ENCODE measurements at places on chromosomes 16 and 17.

DNA sequence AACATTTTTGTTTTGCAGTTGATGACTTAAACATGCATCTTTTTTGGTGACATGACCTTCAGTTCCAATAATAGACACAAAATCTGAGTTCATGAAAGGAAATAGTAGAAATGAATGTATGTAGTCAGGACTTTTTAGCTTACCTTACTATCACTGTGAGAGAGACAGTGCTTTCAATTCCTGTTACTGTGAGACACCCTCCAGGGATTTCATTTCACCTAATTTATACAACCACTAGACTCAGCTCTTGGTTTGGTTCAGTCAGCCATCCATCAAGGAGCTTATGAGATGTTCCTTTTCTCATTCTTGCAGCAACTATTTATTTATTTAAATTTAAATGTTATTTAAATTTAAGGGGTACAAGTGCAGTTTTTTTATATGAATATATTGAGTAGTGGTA lies 77.9 kb downstream of the MAP2K4 start:
- peaks cover 8% of the 10 kb centered on the region for H3K4me1 ChIP-seq
- no peak overlapping the region for H3K4me3 ChIP-seq
- DNase-seq: peak; percentile 65
- no peaks in the 10 kb centered on the region for H3K27me3 ChIP-seq

DNA sequence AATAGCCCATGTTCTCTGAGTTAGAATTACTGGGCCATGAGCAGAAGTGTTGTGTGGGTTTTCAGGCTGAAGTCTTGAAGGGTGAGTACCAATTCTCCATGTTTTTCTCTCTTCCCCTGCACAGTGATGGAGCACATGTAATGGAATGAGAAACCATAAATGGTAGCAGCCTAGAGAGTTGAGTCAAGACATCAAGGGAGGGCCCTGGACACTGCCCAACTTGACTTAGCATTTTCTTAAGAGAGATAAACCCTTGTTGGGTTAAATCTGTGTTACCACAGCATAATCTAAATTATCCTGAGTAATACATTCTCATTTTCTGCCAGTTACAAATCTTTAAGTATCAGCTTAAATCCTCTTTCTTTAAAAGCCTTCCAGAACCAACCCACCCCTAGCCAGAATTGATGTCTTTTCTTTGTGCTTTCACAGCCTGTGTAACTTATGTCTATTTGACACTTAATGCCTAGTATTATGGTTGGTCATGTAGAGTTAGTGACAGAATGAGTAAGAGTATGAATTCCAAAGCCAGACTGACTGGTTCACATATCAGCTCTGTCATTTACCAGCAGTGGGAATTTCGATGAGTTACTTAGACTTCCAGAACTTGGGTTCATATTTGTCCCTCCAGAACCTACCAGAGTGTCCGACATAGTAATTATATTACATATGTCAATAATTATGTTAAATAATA lies 27.0 kb upstream of the RGS9 start:
- H3K27me3 ChIP-seq: no peaks in the 10 kb centered on the region
- no peak overlapping the region for H3K27ac ChIP-seq
- DNase-seq: no peak

DNA sequence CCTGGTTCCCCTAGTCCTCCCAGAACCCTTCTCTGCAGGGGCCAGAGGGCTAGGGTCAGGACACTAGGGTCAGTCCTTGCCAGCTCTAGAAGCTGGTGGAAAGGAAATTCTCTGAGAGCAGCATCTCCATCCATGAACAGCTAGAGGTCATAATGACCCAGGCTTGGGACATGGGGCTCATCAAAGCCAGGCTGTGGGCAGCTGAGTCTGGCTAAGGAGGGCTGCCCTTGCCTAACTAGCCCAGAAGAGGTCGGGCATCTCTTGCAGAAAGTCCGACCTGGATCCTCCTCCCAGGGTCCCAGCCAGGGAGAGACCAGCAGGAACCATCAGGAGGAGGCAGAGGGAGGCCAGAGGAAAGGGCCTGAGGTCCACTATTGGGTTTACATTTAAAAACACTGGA lies 4.3 kb downstream of the MPO start:
- no peak overlapping the region for H3K4me3 ChIP-seq
- H3K27me3 ChIP-seq: no peaks in the 10 kb centered on the region
- H3K4me1 ChIP-seq: no peaks in the 10 kb centered on the region
- H3K36me3 ChIP-seq: no peaks in the 10 kb centered on the region
- DNase-seq: no peak

- no peaks in the 10 kb centered on the region for H3K27me3 ChIP-seq
- H3K36me3 ChIP-seq: no peaks in the 10 kb centered on the region
- H3K27ac ChIP-seq: no peak overlapping the region
- no peak for DNase-seq
- peaks cover 48% of the 10 kb centered on the region for H3K4me1 ChIP-seq
These were observed 7.7 kb downstream of the AKAP1 start for GRCh38 chr17:57092779-57093178.

- H3K36me3 ChIP-seq: no peaks in the 10 kb centered on the region
- no peak overlapping the region for H3K27ac ChIP-seq
- DNase-seq: no peak
- H3K27me3 ChIP-seq: no peaks in the 10 kb centered on the region
- H3K4me3 ChIP-seq: no peak overlapping the region
These were observed 212.6 kb downstream of the ABCC12 start for GRCh38 chr16:47943235-47943634.

DNA sequence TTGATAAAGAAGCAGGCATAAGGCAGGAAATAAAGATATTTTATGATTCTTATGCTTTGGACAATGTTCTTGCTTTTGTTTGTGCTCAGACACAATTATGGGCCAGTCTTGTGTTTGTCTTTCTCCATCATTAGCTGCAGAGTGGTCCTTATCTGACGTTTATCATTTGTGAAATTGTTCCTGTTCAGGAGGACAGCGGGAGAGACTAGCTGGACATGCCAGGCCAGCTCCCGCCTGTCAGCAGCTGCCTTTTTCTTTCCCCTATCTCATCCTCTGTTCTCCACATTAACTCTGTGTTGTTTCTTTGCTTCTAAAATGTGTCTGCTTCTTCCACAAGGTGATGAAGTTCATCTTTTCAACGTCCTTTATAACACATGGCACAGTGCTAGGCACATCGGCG lies 333.5 kb downstream of the NPIPA8 start:
- no peaks in the 10 kb centered on the region for H3K36me3 ChIP-seq
- DNase-seq: no peak

DNA sequence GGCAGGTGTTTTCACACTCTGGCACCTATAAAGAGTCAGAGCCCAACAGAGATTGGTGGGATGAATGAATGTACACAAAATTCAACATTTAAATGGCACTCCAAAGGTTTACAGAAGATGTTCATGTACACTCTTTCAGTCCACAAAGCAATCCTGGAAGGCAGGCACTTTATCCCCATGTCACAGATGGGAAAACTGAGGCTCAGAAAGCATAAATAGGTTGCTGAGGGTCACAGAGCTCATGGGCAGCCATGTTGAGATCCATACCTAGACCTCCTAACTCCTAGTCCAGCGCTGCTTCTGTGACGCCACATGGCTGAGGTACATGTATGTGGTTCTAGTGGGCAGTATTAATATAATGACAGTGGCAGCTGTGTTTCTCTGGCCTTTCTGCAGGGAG lies 157.7 kb upstream of the LHX1 start:
- H3K36me3 ChIP-seq: no peaks in the 10 kb centered on the region
- H3K4me1 ChIP-seq: no peaks in the 10 kb centered on the region
- H3K27me3 ChIP-seq: no peaks in the 10 kb centered on the region

All from Karpas-422 (cell line).